Fibroblast of lung (primary cell): ENCODE measurements at places on chromosomes 13 and 19.

GRCh38 chr13:101303521-101303920 is 112.8 kb downstream of the NALCN start:
- DNase-seq = no peak

DNA sequence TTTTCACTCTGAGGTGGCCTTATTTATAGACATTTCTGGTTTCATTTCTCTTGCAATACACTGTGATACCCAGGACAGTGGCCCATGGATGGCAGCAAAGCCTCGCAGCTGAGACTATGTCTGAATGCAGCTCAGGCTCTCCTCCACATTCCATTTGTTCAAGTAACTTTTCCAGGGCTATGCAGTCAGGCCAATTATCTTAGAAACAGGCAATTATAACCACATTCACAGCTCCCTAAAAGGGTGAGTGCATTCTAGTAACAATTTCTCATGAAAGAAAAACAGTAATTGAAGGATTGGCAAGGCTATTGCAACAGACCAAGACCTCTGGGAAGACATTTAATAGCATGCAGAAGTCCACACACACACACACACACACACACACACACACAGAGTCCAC is 264.0 kb downstream of the TBC1D4 start:
- DNase-seq = peak; percentile 28

- no peak for DNase-seq
Measured at GRCh38 chr19:28247243-28247642, 965.7 kb downstream of the UQCRFS1 start.

GRCh38 chr13:69198706-69199105 is 908.9 kb upstream of the ATXN8OS start:
- no peak for DNase-seq

DNA sequence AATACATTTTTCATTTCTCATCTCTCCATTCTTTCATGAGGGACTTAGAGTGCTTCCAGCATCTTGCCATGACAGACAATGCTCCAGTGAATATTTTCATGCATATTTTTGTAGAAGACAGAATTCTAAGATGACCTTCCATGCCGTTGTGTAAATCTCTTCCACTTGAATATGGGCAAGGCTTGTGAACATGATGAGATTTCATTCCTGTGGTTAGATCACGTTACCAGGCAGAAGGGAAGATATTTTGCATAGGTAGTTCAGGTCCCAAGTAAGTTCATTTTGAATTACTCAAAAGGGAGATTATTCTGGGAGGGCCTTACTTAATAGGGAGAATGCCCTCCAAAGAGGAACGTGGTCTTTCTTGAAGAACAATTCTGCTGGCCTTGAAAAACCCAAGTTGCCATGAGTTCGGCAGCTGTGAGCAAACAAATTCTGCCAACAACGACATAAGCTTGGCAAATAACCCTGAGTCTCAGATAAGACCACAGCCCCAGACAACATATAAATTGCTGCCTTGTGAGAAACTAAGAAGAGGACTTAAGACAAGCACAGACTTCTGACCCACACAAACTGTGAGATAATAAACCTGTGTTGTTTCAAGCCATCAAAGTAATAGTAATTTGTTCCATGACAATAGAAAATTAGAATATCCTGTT is 400.5 kb upstream of the GPC6 start:
- DNase-seq = peak; percentile 41

- no peak for DNase-seq
Measured at GRCh38 chr19:35098413-35099049, 17.1 kb upstream of the FXYD3 start.

- no peak for DNase-seq
Measured at GRCh38 chr13:37457612-37458011, 141.0 kb downstream of the POSTN start.

- DNase-seq = no peak
Measured at GRCh38 chr19:52296400-52296772, 583 bp upstream of the ZNF480 start.

DNA sequence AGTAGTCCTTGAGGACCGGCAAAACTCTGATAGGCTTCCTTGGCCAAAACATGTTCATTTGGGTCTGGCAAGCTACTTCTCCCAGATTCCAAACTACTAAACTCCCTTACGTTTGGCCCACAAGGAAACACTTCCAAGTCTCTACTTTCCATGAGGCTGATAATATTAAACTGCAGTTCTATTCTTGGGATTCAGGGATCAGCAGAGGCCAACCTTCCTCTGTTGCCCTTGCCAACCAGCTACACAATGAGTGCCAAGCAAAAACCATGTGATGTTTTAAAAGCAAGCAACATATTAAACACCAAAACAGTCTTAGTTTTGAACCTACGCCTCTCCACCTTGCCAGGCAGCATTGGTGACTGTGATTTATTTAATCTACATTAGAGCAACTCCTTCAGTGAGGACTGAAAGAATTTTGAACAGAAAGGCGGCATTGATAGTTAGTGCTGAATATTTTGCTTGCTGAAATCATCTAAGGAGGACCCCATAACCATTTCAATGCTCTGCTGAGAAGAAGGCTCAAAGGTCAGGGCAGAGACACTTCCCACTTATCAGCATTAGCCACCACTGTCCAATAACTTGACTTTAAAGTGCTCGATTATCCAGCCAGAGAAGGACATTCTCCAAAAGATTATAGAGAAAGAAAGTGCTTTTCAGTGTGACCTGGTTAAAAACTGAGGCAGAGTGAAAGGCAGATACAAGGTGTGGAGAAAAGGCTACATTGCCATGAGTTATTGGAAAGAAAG is 287.1 kb downstream of the TBC1D4 start:
- no peak for DNase-seq

GRCh38 chr19:41457241-41457640 is 14.3 kb downstream of the ERICH4 start:
- no peak for DNase-seq

GRCh38 chr19:57438925-57439324 is 3.8 kb downstream of the ZNF749 start:
- no peak for DNase-seq

GRCh38 chr19:23415561-23416191 is 20.4 kb upstream of the ZNF91 start:
- DNase-seq = no peak
